ENCODE measurements at places on chromosomes 12 and 14.

GRCh38 chr14:102870246-102870645 lies 52.2 kb upstream of the AMN start:
- DNase-seq: no peak

DNA sequence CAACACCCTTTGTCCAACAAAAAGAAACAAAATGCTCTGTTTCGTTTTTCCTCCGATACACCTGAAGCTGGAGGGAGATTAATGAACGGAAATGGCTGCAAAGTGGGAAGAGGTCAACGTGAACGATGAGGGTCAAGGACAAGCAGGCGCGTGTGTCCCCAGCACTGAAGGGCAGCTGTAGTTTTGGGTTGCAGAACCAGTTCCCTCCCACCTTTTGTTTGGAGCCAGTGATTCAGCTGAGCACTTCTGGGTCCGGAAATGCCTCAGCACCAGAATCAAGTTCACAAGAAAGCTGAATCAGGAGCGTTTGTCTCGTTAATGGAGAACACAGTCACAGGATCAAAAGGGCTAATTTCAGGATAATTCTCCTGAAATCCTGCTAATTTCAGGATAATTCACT lies 51.1 kb upstream of the PWP1 start:
- DNase-seq: no peak

- no peak for DNase-seq
Observed at GRCh38 chr12:560691-561390, 101.1 kb downstream of the B4GALNT3 start.

DNA sequence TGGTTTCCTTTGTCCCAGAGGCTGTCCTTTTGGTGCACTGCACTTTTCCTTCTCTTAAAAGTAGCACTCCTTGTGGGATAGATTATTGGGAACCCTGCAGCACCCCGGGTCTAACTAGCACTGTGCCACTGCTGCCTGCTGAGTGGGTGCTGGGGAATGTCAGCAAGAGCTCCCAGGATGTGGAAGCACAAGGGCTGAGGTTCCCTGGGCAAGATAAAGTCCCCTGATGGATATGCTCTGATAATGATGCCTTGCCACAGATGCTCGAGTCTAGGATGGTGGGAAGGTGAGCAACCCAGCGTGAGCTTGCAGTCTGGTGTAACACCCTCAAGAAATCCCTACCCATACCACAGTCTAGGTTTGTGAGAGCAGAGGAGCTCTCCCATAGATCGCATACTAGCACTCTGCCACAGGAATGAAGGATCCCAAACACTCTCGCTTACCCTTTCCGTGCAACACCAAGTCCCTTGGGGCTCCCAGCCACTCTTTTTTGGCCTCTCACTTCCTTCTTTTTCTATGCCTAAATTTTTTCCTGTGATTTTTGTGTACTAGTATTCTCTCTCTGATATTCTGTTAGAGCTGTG lies 32.6 kb downstream of the USP15 start:
- DNase-seq: peak; percentile 13

DNA sequence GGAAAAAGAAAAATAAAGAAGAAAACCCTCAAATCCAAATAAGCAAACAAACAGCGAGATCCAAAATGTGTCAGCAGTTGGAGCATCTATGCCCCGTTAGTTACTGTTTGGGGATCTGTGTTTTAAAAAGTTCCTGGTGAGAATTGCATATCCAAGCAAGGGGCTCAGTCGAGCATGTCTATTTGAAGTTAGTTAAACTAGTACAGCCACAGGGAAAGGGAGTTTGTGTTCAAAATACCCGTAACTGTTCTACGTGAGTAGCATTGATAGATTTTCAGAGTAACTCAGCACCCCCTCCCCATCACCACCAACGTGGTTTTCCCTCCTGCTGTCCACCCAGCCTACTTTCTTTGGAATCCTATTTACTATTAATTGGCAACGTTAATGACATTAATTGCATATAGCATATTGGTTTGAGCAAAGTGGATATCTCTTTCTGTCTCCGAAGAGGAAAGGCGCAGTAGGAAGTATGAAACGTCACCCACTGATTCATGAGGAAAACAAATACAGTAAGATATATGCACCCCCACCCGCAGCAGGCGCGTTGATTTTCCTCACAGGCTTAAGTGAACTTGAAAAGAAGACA lies 1.5 kb downstream of the NPAS3 start:
- DNase-seq: peak; percentile 9

DNA sequence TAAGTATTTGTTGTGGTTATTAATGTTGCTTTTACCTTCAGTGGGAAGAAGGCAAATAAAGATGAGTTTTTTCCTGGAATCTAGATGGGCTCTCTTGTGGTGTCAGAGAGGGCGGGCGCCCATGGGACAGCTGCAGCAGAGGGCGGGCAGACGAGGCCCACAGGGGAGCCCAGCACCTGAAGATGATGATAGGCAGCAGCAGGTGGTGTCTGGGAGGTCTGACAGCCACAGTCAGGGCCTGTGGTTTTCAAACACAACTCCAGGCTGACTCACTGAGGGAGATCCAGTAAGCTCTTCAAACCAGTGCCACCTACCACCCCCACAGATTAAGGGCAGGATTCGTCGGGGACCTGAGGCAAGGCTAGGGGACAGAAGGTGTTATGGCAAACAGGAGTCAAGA lies 42.8 kb downstream of the NKX2-1 start:
- no peak for DNase-seq

DNA sequence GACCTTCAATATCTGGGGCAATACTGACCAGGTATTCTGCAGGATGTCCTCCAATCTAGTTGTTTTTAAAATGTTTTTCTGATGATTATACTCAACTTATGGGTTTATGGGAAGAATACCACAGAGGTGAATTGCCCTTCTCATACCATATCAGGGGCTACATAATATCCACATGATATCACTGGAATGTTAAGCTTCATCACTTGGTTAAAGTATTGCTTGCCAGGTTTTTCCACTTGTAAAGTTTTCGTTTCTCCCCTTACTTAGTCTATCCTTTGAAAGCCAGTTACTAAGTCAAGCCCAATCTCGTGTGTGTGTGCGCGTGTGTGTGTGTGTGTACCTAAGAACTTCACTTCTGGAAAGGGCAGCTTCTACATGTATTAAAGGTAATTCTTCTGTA lies 980.9 kb upstream of the FBXO33 start:
- DNase-seq: peak; percentile 64

- DNase-seq: no peak
Observed at GRCh38 chr14:65847075-65847847, 434.7 kb downstream of the FUT8 start.

DNA sequence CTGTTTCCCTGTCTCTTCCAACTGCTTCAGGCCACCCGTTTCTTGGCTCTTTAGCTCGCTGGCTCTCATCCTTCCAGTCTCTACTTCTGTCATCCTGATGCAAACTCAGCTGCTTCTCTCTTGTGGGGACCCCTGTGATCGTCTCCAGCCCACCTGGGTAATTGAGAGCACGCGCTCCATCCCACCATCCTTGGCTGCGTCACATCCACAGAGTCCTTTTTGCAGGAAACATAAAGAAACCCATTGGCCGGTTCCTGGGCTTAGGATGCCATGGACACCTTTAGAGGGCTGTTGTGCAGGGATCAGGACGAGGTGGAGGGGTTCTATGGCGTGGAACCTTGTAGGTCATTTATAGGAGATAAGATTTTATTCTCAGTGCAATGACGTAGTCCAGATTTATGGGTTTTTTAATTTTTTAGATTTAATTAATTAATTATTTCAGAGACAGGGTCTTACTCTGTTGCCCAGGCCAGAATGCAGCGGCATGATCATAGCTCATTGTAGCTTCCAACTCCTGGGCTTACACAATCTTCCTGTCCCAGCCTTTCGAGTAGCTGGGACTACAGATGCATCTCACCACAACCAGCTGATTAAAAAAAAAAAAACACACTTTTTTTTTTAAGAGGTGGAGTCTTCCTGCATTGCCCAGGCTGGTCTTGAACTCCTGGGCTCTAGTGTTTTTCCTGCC lies 82.6 kb downstream of the CCDC92 start:
- DNase-seq: no peak

GRCh38 chr14:55867719-55868118 lies 250.5 kb upstream of the PELI2 start:
- no peak for DNase-seq

DNA sequence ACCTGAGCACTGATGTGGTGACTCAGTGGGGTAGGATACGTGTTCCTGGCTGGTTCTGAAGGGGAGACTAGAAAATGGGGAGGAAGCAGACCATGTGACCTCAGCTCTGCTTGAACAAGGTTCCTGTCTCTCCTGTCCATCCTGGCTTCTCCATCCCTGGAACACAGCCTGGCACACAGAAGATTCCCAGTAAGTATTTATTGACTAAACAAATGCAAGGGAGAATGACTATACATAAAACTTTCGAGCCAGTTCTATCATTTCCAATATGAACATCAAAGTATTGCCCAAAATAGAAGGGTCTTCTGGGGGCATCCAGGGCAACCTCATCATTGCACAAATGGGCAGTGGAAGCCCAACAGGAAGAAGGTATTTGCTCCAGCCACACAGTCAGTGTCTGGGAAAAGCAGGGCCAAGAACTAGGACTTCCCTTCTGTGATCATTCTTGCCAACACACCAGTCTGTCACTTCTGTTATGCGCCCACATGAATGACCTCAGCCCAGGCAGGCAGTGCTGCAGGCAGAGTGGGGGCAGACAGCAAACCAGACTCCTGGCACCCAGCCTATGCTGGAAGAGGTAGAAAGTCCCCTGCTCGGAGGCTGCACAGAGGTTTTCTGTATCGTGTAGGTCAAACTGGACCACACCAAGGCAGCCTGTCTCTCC lies 5.6 kb upstream of the SERPINA9 start:
- DNase-seq: peak; percentile 24

DNA sequence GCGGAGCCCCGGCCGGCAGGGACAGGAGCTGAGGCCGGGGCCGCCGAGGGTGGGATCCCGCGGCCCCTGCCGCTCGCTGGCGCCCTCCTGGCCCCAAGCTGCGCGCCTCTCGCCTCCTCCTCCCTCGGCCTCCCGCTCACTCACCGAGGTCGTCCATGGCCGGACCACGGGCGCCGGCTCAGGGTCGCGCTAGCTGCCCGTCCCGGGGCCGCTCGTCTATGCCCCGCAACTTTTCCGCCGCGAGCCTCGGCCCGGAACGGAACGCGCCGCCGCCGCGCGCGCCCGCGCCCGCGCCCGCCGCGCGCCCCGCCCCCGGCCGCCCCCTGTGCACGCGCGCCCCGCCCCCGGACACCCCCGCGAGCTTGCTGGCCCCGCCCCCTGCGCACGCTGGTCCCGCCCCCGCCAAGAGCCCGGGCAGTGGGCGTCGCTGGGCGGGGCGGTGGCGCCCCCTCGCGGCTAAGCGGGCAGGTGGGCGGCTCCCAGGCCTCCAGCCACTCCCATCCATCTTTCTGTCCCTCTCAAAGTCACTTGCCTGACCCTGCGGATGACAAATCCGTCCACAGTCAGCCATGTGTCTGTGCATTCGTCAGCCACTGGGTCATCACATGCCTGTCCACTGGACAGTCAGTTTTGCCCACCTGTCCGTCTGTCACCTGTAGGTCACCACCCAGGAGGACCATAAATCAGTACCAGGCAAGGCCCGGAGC lies at the start of gene PXN:
Gene PXN (minus strand): TSS at position 258 of the 707 bp plus-strand sequence. CDS start 101 bp downstream, at position 157.
- peak; percentile 77 for DNase-seq

GRCh38 chr14:103775506-103775905 lies 59.9 kb downstream of the ZFYVE21 start:
- DNase-seq: no peak

- DNase-seq: peak; percentile 72
Observed at GRCh38 chr12:12327802-12328201, 22.2 kb downstream of the MANSC1 start.

DNA sequence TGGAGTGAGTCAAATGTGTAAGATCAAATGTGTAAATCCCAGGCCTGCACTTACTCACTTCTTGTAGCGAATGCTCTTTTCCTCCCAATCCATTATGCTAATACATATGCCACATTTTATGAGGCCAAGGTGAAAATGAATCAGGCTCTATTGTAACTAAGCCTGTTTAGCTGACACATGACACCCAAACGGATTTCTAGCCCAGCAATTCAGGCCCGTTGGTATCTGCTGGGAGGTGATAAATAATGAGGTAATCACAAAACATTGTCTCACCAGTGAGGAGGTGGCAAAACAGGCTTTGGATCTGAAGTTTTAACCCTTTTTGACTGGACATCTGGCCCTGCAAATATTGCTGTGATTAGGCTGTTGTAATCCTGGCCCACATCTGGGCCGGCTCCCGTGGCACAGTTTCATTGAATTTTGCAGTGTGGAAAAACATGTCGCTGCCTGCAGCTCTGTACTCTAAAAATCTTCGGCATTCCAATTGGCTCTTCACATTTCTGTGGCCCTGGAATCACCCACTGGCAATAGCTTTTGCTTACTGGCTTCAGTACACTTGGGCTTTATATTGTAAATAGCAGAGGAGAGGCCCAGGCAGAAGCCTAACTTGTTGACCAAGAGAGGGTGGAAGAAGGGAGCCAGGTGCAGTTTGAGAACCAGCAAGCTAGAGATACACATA lies 106.1 kb downstream of the PAX9 start:
- no peak for DNase-seq

- no peak for DNase-seq
Observed at GRCh38 chr14:36467332-36467731, 52.7 kb downstream of the NKX2-1 start.

- no peak for DNase-seq
Observed at GRCh38 chr14:69473260-69473659, 11.3 kb upstream of the PLEKHD1 start.

- no peak for DNase-seq
Observed at GRCh38 chr14:24948261-24948847, 101.6 kb downstream of the STXBP6 start.

- DNase-seq: no peak
Observed at GRCh38 chr14:75260025-75260763, 18.4 kb upstream of the FOS start.

DNA sequence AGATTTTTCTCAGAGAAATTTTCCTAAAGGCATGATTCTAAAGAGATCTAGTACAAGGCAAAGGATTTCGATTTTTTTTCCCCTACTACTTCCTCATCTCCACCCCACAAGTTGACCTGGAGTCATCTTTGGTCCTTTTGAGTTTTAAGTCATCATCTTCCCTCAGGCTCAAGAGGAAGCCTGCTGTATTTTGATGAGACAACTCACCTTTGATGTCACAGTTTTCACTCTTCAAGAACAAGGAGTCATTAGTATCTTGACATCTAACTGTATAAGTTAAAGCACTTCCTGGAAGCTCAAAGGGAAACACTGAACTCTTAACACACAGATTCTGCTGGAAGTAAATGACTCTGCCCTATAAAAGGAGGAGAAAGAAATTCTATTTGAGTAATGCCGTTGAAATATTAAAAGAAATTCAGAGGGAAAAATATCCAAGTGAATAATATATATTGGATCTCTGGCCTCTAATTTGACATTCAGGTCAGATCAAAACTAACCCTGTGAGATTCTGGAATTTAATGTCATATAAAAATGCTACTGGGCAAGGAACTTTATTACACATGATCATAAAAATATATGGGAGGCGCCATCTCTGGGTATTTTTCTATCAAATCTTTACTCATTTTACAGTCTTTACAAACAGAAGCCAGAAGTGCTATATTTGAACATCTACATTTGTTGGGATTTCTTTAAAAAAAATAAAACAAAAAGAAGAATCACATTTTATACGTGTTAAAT lies 435.0 kb downstream of the NRXN3 start:
- DNase-seq: no peak

DNA sequence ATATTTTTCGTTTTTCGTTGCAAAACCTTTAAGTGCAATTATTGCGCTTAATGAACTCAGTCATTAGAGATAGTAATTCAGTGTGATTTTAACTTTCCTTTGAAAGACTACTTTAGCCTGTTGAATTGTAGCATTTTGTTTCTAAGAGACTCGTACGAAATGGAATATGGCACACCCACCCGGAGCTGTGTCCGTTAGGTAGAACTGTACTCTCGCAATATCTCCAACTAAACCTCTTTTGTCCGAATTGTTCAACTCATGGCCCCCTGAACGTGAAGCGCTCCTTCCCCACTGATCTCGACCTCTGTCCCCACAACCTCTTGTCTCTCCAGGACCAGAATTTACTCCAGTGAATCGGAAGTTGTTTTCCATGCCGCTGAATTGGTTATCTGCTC lies 800 bp downstream of the PCNX4 start:
- DNase-seq: peak; percentile 41
